Stimulated activated CD8-positive, alpha-beta memory T cell treated with anti-CD3 and anti-CD28 coated beads, Interleukin-2, amount 100 ng/mL, for 48 hours (primary cell): ENCODE measurements at places on chromosomes 7 and 10.
A peak's percentile ranks its signal among the peaks of the same experiment; 100 is the strongest.

- peak; percentile 49 for DNase-seq
Observed at GRCh38 chr7:101814081-101814990, 3.1 kb upstream of the CUX1 start.

GRCh38 chr7:1948301-1948796, 278.3 kb downstream of the ELFN1 start:
- no peak for DNase-seq

DNA sequence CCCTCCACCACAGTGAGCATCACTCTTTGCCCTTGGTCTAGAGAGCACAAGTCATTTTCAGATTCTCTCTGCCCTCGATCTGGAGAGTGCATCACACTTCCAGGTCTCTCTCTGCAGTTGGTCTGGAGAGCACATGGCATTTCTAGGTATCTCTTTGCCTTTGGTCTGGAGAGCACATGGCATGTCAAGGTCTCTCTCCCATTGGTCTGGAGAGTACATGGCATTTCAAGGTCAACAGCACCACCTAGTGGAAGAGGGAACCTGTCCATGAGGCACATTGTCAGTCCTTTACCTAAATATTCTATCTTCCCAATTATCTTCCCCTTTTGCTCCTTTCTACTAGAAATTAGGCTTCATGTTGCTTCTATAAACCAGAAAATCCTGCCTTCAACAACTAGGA, 1139.4 kb downstream of the XPNPEP1 start:
- DNase-seq = no peak

DNA sequence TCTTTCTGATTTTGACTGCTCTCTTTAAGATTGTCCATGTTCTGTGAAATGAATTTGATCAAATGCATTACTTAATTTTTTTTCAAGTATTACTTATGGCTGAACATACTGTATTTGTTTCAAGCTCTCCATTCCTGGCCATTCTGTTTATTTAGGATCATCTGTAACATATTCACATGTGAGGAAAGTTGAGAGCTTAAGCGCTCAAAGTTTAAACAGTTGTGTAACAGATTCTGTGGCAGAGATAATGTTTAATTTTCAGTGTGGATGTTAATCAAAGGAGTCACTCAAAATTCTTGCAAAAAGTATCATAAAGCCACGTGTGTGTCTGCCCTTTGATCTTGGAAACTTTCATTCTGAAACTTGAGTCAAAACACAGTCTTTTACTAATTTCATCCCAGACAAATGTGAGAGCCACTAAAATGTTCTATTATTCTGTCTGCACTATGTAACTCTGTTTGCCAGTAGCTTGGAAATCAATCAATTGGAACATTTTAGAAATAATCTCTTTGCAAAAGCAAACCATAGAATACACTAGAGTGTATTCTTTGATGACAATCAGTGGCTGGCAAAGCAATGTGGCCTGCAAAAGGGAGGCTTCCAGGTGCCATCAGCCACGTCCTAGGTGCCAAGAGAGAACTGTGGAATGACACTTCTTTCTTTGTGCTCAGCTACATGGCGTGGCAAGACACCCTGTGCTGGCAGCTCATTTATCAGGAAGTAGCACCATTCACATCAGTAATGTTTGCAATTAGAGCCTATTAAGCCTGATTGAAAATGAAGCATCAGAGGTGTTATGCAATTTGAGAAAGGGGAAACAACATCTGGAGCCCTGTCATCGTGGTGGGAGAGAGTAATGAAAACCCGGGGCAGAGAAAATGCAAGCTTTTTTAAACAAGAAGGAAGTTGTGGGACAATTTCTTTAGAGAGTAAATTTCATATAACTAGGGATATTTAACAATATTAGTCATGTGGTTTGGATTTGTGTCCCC, 40.9 kb downstream of the ARL5B start:
- no peak for DNase-seq

DNA sequence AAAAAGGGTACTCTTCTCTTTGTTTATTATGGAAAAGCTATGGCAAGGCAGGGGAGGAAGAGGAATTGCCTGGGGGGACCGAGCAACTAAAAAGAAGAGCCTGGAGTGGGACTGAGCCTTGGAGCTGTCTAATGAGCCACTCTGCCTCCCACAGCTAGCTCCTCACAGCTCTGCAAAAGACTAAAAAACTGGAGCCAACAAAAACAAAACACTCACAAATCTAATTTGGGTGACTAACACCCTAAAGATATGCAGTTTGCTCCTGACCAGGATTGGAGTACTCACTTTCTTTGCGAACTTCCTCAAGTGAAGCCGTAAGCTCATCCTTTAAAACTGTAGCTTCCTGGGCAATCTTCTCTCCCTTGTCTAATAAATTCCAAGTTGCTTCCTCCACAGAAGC, 89.4 kb downstream of the CTNNA3 start:
- DNase-seq = no peak

DNA sequence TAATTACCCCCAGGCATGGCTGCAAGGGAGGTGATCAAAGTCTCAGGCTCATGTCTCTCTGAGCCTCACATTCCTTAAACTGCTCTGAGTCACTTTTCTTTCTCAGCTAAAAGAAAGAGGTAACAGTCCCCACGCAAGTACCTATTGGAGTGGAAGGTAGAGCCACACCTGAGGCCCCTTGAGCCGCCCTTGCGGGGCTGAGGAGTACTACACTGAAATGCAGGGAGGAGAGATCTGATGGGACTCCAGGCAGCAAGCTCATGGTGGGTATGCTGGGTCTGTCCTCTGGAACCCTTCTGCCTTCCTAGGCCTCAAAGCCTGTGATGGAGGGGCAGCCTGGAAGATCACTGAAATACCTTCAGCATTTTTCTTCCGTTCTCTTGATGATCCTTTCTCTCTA, 960.0 kb downstream of the DNAJB9 start:
- DNase-seq = no peak

DNA sequence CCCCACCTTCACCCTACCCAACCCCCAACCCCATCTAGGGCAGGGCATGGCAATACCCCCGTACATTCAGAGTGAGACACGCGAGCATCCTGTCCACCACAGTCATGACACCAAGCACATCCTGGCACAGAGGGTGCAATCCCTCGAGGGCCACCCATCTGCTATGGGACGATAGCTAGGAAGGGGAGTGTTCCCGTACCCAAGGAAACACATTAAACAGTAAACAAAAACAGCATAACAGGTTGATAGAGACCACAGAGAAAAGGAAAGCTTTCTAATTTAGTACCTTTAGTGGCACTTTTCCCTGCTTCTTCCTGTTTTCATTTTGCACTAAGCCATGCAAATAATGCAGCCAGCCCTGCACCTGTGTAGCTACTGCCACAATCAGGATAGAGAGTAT, 2.3 kb upstream of the SMKR1 start:
- DNase-seq = no peak

GRCh38 chr10:15842556-15843169, 17.6 kb downstream of the MINDY3 start:
- no peak for DNase-seq

DNA sequence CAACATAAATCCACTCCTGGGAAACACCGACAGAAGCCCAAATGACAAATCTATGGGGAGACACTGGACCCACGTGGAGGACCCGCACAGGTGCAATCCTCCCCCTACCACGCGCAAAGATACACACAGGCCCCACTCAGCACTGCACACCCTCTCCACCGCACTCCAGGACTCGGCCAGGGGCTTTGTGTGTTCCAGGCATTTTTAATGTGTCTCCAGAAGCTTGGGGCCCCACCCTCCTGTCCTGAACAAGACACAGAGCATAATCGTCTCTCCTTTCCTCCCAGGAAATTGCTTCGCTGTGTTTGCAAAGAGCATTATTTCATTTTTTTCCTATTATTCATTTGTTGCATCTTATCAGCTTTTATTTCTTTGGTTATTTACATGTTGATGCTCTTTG, 82.8 kb downstream of the GLI3 start:
- DNase-seq = no peak

DNA sequence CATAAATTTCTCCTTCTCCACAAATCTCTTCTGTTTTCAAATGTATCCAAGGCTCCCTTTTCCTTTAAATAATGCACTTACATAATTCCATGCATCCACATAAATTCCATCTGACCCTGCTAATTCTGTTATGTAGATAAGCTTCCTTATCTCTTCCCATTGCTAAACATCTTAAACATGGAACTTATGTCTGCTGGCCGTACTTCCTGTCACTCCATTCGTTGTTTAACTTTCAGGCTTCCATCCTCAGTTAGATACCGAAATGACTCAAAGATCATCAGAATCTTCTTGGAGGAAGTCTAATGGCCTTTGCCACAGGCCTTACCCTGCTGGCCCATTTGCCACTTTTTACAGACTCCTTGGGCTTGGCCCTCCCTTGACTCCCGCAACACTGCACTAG, 330.9 kb downstream of the GFRA1 start:
- no peak for DNase-seq

DNA sequence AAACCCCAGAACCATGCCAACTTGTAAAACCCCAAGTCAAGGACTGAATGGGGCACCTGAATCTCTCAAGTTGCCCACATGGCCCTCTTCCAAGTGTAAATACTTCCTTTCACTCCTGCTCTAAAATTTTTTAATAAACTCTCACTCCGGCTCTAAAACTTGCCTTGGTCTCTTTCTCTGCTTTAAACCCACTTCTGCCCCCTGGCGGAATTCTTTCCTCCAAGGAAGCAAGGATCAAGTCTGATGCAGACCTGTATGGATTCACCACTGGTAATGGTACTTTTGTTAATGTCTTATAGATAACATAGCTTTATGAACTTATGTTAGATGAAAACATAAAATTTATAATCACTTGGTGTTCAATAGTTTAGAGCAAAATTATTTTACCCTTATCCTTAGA, 33.8 kb downstream of the SLC16A9 start:
- no peak for DNase-seq

DNA sequence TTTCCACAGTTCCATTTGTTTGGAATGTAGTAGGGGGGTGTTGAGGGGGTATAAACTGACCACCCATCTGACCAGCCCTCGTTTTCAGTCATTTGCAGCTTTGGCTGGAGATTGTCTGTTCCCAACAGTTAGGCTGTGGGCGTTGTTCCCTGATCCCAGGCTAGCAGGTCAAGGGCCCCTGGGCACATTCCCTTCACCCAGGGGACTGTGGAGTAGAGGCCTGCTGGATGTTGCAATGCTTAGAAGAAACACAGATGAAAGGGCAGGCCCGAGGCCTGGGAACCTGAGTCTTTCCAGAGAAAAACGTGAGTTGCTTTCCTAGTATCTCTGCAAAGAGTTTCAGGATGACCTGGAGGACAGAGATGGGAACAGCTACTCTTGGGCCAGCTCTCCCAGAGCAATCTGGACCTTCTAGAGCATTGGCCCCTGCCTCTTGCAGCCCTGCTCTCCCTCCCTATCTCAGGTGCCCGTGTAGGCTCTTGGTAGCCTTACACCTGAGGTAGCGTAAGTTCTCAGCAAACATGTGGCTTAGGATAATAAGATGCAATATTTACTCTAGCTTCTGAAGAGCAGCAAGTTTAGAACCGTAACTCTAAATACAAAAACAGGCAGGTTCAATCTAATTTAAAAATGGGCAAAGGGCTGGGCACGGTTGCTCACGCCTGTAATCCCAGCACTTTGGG, 99.4 kb upstream of the EFCAB10 start:
- no peak for DNase-seq

DNA sequence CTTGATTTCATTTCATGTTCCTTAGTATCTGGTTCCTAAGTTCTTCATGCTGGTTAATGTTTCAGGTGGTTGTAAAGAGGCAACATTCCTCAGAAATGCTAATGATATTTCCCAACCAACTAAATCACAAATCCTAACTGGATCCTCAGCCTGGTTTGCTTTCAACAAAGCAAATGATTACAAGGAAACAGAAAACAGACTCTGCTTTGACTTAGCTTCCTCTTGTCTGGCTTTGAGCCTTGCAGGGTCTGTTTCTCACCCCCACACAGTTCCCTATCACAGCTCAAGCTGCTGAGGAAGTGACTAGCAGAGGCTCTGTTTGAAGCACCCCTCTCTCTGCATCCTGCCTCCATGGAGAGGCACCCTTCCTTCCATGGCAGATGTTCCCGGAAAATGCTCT, 130.2 kb upstream of the CTTNBP2 start:
- DNase-seq = no peak
